Cortex of kidney (tissue), 1 donor: ENCODE measurements at places on chromosomes 16 and 17.

DNA sequence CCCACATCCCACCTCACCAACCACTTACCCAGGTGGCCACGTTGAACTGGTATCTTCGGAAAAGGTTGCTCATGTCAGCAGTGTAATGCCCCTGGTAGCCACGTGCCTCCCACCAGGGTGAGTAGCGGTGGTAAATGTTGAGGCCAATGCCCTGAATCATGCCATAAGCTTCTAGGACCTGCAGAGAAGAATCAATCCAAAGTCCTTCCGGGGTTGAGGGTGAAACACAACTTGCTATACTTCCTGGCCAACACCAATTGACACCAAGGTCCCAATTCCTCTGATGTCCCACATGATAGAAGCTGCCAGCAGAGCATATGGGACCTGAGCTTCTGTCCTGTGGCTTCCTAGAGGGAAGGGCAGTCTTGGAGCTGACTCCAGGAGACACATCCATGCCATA is 11.3 kb upstream of the CNOT1 start:
- DNase-seq = no peak

- no peak for DNase-seq
Observed at GRCh38 chr16:72932050-72932449, 115.9 kb downstream of the ZFHX3 start.

DNA sequence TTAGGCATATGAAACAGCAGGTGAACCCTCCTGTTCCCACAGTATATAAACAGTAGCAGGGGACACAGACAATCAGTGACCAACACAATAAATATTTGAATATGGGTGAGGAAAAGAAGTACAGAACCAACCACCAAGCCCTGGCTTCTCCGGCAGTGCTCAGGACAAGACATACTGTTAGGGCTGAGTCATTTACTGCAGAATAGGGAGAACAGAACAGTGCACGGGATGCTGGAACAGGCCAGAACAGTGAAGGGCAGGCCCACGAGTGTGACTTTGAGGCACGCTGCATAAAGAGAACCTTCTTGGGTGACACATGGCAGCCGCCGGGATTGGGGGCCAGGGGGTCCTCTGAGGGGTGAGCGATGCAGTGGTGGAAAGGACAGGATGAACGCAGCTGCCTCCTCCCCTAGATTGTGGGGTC is 160.4 kb downstream of the CMIP start:
- no peak for DNase-seq

- DNase-seq = no peak
Observed at GRCh38 chr17:80259457-80260068, 1.1 kb upstream of the RNF213 start.

GRCh38 chr17:17468217-17469010 is 8.4 kb upstream of the MED9 start:
- DNase-seq = no peak

- no peak for DNase-seq
Observed at GRCh38 chr16:19696328-19696727, 21.7 kb downstream of the KNOP1 start.

DNA sequence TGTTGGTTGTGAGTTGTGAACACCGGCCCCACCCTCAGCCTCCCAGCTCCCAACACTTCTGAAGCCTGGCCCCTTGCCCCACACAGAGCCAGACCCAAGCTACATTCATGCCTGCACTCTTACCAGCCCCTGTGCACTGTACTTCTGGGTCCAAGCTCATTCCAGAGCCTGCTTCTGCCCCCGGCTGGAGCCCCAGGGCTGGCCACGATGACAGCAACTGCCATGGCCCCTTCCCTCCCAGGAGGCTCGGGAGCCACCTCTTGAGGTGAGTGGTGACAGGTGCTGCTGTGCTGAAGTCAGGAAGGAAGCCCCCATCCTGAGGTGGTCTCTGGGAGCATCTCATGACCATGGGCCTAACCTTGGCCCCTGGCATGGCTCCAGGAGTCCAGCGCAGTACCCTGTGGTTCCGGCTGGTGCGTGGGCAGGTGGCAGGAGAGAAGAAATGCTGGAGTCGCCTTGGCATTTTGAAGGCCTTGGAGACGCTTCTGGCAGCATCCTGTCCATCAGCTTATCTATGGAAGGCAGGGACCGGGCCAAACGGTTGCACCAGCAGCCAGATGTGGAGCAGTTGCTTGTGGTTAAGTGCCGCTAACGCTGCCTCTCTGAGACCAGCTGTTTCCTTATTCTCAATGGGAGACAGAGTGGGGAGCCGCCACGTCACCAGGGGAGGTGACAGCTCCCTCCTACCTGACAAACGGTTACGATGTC is 3.9 kb upstream of the CDT1 start:
- DNase-seq = no peak

DNA sequence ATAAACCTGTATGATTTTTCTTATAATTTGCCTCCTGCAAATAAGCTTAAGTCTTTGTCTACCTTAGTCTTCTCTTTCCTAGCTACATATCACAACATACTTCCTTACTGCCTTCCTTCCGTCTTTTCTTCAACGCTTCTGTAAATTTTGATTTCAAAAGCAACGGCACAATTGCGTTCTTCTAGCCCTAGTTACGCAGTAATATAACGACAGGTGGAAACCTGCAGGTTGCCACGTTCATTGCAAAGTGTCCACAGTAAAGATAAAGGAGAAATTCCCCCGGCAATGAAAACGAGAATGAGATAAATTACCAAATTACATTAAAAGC is 546 bp upstream of the PSMD7 start:
- no peak for DNase-seq

- no peak for DNase-seq
Observed at GRCh38 chr16:64947651-64948050, 174.2 kb downstream of the CDH11 start.

- no peak for DNase-seq
Observed at GRCh38 chr17:47978324-47978723, 7.4 kb downstream of the CDK5RAP3 start.

DNA sequence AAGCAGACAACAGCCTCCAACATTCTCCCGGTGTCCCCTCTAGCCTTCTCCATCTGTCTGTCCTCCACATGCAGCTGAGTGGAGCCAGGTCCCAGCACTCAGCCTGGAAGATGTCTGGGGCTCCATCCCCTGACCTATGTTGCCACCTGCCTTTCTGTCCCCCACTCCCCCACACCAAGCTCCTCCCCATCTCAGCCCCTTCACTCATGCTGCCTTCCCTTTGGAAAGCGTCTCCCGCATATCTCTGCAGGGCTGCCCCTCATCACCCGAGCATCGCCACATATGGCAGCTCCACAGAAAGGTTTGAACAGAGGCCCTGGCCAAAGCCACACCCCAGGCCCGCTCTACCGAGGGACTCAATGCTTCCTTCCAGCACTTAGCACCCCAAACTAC is 24.2 kb downstream of the NSMCE1 start:
- DNase-seq = no peak

- DNase-seq = no peak
Observed at GRCh38 chr16:89695875-89696669, 5.4 kb downstream of the SPATA2L start.

- DNase-seq = no peak
Observed at GRCh38 chr17:75647061-75647460, 13.8 kb downstream of the SMIM5 start.

- no peak for DNase-seq
Observed at GRCh38 chr16:64159976-64160375, 961.9 kb downstream of the CDH11 start.

DNA sequence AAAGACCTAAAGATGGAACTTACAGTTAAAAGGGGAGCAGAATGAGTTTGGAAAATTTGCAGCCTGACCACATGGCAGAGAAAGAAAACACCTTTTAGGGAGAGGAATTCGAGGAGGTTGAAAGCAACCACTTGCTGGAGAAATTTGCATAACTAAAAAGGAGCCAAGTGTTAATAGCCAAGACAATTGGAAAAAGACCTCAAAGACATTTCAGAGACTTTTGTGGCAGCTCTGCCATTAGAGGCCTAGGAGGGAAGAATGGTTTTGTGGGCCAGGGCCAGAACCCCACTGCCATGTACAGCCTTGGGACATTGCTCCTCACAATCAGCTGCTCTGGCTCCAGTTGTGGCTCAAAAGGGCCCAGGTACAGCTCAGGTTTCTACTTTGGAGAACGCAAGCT is 338.5 kb downstream of the UTP18 start:
- no peak for DNase-seq

GRCh38 chr17:5042157-5043022 is 7.2 kb upstream of the SLC52A1 start:
- no peak for DNase-seq

- DNase-seq = no peak
Observed at GRCh38 chr17:9054126-9054975, 33.0 kb downstream of the NTN1 start.

DNA sequence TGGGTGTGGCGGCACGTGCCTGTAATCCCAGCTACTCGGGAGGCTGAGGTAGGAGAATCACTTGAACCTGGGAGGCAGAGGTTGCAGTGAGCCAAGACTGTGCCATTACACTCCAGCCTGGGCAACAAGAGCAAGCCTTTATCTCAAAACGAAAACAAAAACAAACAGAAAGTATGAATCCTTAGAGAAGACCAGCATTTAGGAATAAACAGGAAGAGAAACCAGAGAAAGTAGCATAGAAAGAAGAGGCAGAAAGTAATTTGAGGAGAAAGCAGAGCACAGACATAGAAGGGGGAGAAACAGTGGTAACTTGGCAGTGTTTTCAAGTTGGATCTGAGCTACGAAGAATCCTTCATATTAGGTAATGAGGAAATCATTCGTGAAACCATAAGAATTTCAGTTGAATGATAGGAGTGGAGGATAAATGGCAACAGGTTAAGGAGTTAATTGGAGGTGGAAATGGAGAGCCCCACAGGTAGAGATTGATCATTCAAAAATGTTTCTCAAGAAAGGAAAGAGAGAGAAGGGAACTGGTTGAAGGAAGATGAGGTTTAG is 9.7 kb upstream of the CCL2 start:
- no peak for DNase-seq

- no peak for DNase-seq
Observed at GRCh38 chr17:75773808-75774470, 8.9 kb upstream of the GALK1 start.
